NCI-H2029 treated with DMSO at 0.1 percent for 48 hours (cell line): ENCODE measurements at places on chromosomes 1 and 21.

- peak; percentile 55 for DNase-seq
Observed at GRCh38 chr21:34845521-34846451, 177.0 kb downstream of the CLIC6 start.

DNA sequence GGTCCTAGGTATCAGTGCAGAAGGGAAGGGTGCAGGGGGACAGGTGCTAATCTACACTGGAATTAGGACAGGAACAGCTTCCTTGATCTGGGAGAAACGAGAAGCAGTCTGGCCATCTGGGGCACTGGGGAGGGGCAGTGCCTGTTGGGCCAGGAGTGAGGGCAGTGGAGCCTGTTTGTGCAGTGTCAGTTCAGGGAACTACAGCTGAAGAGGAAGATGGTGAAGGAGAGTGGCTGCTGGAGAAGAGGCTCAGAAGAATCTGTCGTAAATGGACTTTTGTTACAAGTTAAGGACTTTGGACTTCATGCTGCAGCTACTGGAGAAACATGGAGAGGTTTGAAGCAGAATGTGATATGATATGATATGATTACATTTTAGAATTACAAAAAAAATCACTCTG, 3.2 kb upstream of the TNFSF4 start:
- no peak for DNase-seq

GRCh38 chr1:187078916-187079315, 250.2 kb downstream of the PLA2G4A start:
- no peak for DNase-seq

DNA sequence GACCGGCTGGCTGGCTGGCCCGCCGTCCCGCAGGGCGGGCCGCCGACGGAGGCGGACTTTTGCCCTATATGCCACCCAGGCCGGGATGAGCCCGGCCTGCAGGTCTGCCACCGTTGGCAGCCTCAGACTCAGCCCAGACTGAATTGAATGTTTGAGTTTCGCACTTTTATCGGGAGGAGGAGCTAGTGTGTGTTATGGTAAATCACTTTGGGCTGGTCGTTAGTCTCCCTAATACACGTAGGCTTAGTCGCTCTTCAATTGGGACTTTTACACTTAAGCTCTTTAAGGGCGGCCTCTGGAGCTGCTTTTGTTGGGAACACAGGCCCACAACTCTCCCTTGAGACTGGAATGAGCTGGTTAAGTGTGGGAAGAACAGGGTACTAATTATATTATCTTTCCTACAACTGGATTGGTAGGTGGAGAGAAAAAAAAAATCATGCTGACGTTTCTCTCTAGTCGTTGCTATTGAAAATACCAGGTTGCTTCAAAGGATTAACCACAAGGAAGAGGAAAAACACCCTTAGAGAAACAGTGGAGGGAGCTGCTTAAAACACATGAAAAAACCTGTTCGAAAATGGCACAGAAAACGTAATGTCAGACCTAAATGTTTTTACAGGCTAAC, 1.4 kb upstream of the IRF2BP2 start:
- peak; percentile 91 for DNase-seq

GRCh38 chr1:153547560-153548551, 1.2 kb downstream of the S100A3 start:
- no peak for DNase-seq

DNA sequence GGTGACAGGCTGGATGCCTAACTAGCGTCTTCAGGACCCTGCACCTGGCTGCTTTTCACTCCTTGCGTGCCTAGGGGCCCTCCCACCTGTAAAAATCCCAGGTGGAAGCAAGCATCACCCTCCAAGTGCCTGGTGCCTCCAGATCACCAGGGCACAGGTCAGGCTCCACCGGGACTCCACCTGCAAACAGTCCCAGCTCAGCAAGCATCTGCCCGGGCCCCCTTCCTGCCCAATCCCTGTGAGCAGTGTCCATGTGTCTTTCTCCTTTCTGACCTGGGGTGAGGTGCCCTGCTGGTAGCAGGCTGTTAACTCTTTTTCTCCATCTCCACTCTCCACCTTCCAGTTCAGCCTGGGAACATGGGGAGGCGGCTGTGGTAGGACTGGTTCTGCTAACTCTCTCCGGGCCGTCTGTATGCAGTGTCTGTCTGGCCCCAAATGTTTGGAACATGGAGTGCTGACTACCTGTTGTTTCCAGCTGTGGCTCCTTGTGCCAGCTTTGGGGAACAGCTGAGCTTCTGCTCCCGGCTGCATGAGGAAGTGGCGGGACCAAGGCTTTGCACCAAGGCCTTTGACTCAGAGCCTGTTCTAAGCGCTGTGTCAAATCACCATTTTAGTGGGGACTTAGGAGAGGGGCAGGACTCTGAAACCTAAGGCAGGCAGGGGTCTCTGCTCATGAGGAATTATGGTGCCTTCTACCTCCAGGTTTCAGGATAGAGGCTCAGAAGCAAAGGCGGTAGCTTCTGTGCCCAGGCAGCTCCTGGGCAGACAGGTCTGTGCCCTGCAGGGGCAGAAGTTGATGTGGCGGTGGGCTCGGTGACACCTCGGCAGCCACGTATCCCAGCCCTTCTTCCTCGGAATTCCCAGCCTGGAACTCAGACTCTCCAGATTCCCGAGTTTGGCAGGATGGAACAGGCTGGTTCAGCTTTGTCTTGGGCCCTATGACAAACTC, 5.5 kb downstream of the GPR137B start:
- no peak for DNase-seq

DNA sequence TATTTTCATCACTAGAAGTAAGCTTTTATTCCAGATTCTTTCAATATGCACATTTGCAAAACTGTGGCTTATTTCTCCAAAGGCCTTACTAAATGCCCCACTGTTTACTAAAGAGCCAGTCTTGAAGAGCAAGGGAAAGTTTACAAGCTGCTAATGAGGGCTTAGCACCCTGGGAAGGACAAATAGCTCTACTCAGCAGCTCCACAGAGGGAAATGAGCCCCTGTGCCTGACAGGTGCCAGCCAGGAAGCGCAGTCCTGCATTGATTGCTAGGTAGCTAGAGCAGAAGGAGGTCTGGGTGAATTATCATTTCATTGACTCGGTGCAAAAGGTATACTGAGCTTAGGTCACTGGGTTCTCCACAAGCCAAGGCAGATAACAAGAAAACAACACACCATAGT, 307.0 kb downstream of the SETD4 start:
- DNase-seq, result no peak

DNA sequence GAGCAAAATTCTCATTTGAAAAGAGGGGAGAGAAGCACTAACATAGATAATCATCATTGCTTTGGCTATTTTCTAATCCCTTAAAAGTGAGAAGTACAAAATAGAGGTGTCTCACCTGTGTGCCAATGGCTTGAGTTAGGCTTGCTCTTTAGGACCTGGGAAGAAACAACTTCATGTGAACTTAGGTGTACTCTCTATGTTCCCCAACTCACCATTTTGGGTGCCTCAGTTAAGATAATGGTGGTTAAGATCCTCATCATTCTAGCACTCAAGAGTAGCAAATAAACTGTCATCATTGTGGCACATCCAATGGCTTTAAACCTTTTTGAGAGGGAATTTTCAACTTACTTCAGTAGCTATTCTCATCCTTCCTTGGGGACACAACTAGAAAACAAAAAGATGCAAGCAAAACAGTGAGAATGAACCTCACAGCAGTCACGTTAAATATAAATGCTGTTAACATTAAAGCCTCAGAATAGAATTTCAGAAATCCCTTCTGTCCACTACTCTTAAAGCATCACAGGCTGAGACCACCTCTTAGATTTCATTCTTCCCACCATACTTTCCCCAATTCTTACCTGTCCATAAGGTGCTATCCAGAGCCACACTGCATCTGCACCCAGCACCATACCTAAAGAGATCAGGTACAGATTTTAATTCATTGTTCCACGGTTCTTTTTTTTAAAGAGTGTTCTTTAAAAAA, 1.2 kb downstream of the GAS5 start:
- no peak for DNase-seq

DNA sequence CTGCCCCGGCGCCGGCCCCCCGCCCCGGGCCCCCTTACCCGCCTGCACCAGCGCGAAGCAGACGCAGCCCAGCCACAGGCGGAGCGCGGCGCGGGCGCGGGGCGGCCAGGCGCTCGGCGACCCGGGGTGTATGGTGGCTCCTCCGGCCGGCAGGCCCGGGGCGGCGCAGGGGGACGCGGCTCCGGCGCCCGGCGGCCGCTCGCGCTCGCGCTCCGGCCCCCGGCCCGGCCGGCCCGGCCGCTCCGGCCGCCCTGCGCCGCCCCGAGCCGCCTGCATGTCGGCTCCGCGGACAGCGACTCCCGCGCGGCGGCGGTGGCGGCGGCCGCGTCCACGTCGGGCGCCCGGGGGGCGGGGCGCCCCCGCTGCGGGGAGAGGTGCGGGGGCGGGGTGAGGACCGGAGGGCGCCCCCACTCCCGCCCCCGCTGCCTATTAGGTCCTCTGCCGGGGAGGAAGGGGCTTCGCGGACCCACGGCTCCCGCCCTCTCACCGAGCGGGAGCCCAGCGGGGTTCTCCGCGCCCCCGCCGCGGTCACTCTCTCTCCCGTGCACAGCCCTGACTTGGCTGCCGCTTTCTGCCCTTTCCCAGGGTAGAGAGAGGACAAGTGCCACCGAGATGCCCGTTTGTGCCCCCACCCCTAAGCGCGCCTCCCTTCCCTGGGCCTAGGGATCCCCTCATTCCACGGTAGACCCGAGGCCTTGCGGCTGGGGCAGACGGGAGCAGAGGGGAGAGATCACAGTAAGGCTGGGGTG, at the start of gene FNDC5:
Gene FNDC5, minus strand, starts transcription at position 298 of the 749 bp plus-strand sequence.
- no peak for DNase-seq

- no peak for DNase-seq
Observed at GRCh38 chr1:60227601-60228000, 154.0 kb upstream of the C1orf87 start.

GRCh38 chr1:155622191-155622590, 12.2 kb downstream of the MSTO1 start:
- DNase-seq, result no peak

DNA sequence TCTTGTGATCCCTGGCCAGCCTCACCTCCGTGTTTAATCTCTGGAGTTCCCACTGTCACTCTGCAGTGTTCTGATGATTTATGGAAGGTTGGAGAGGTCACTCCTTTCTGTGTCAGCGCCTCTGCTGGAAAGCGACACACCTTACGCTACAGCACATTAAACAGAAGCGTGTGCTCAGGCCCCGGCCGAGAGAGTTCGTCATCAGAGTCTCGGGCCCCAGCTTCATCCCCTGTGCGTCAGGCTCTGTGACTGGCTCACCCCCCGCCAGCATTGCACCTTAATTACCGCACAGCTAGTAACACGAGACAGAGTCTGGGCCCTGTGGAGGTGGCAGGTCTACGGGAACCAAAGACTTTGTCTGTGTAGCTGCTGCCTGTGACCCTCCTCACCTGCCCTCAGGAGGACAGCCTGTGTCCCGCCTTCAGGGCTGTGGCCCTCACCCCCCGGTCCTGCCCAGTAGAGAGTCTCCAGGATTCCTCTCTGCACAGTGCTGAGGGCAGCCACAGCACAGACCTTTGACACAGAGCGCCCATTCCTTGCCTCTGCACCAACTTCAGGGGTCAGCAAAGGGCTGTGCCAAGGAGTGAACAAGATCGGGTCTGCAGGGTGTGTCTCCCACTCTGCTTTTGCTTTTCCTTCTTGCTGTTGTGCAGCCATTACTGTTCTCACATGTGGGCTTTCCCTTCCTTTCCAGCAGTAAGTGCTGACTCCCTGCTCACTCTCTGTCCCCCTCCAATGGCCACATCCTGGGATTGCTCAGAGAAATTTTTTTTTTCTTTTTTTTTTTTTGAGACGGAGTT, 157.6 kb downstream of the PGBD5 start:
- DNase-seq, result peak; percentile 35

DNA sequence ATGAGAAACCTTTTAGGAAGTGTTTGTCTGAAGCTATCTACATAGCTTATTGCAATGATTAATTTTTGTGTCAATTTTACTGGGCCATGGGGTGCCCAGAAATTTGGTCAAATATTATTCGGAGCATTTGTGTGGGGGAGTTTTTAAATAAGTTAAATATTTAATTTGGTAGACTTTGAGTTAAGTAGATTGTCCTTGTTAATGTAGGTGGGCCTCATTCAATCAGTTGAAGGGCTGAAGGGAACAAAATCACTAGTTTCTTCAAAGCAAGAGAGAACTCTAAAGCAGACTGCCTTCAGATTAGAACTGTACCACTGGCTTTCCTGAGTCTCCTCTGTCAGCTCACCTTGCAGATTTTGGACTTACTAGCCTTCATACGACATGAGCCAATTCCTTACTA, 1008.6 kb upstream of the ADAMTS5 start:
- DNase-seq, result no peak

DNA sequence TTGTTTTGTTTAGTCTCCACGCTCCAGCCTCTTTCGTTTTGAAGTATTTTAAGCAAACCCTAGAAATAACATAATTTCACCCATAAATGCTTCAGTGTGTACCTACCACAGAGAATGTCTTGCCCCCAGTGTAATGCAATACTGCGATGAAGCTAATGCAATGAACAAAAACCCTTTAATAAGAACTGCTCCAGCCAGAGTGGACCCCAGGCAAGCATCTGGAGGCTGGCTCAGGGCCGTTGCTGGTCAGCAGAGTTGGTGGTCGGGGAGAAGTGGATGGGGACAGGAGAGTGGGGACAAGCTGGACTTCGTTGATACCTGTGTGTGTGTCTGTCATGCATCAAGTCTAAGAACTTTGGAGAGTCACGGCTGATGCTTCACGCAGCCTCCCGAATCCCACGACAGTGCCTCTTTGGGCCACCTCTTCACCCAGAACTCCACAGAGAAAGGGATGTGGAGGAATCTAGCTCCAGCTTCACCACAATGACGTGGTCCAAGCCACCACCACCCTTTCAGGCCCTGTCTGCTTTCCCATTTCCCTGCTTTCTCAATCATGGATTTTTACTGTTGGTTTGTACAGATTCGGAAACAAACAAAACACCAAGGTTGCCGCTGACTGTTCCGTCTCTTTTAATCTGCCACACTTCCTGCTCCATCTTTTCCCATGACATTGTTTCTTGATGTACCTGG, 108.6 kb upstream of the ERRFI1 start:
- DNase-seq, result no peak

DNA sequence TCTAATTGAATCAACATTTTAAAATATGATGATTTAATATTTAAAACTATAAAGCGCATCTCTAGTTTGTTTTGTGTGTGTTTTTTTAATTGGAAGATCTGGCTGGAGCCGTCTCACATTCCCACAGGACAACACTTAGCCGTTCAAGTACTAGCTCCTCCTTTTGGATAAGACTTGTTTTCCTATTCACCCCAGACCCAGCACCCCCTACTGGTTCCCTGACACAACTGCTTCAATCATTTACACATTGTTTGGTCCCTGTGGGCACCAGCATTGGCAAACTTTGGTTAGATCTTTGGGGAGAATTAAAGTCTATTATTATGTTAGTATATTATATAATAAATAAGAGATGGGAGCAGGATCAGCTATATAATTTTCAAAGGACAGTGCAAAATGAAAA, 34.5 kb downstream of the TYW3 start:
- no peak for DNase-seq

- DNase-seq, result no peak
Observed at GRCh38 chr1:2269193-2269921, 41.2 kb downstream of the SKI start.

DNA sequence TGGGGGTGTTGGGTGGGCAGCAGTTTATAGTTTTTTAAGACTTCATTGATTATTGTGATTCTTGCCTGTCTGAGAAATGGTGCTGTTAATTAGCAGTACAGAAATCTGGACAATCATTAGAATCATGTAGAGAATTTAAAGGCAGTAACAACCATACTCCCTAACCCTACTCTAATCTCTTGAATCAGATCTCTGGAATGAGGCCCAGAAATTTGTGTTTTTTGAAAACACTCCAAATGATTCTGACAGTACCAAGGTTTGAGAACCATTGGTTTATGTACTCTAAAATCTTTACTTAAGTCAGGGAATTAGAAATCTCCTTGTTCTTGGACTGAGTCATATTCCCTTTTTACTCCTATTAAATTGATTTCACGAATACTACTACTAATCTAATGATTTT, 24.0 kb downstream of the FNBP1L start:
- DNase-seq, result peak; percentile 43
